ACHN (cell line): ENCODE measurements at places on chromosomes 5 and 9.

- no peak for DNase-seq
These were observed 659.8 kb downstream of the IRX1 start for GRCh38 chr5:4255441-4255840.

DNA sequence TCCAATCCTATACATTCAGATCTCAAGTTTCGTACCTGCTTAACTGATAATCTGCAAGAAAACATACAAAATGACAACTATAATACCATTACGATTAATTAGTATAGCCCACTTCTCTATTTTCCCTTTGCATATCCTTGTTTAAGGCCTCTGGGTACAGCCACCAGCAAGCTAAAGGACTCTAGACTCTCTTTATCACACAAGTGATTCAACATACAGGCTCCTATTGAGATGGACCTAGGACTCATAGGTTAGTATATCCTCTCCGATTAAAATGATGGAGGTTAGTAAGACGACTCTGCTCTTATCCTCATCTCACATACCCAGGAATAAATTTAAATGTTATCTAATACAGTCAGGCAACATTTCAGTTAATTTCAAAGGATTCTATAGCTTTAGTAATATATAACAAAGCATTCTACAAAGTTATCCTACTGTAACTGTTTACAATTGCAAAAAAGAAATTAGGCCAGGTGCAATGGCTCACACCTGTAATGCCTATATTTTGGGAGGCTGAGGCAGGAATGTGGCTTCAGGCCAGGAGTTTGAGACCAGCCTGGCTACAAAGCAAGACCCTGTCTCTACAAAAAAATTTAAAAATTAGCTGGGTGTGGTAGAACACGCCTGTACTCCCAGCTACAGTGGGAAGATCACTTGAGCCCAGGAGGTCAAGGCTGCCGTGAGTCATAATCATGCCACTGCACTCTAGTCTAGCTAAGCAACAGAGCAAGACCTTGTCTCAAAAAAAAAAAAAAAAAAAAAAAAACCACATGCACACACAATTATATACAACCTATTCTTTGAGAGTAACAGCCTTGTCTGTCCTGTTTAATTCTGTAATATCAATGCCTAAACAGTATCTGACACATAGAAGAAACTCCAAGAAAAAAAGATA, 15.4 kb downstream of the HAUS6 start:
- DNase-seq, result peak; percentile 86

GRCh38 chr5:138230981-138231589, 18.0 kb upstream of the CDC23 start:
- no peak for DNase-seq

DNA sequence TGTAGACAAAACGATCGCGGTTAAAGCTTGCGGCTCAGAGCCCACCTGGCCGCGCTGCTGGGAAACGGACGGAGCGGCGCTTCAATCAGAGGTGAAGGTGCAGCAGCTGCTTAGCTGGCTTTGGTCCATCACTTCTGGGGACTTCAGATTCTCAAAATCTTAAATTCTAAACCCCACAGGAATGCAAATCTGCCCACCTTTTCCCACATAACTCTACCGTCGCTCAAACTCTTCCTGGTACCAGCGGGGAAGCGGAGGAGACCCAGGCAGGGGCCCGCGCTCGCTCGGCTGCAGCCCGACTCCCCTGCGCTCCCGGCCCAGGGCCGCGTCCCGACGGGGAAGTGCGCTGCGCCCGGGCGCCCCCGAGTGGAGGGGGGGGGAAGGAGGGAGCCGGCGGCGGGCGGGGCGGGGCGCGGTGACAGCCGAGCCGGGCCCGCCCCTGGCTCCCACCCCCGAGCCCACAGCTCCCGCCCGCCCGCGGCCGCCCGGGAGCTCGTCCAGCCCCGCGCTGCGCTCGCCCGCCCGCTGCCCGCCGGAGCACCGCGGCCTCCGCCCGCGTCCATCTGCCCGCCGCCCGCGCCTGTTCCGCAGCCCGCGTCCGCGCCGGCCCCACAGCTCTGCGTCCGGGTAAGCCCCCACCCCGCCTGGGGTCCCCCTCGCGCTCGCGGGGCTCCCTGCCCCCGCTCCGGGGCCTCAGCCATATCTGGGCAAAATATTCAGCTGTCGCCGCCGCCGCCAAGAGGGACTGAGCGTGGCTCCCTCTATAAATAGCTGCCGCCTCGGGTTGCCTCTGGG, at the start of gene TMOD1:
TSS of gene TMOD1 (plus strand) at position 490 of the 795 bp plus-strand sequence. CDS start 22,523 bp downstream, outside the sequence.
- DNase-seq, result peak; percentile 63

DNA sequence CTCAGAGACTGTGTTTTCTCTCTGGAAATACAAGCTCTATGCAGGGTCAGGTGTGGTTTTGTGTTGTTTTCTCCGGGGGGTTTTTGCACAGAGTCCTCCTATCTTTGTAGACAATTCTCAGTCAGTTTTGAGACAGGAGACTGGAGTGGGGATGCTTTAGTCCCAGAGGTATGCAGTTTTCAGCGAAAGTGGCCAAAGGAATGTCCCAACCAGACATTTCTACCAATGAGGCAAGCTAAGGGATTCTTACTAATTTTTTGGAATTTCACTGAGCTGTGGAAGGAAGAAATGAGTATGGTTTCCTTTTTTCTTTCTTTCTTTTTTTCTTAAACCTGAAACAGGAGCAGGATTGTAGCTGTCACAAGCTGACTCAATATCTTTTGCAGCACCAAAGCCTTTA, 35.3 kb upstream of the PLPP1 start:
- DNase-seq, result no peak

DNA sequence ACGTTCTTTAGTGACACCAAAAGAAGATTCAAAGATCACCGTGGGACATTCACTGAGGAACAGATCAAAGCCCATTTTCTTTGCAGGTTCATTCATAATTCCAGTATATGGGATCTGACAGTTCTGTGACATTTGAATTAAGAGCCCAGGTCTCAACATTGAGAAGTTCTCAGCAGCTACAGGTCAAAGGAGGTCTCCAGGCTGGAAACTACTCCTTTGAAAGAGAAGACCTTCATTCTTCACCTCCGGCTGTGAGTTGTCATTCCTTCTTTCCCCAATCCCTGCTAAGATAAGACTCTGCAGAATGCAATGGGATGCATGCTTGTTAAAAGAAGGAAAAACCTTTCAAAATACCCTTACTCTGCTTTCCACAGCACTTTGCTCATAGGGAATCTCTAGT, 79.0 kb downstream of the COL23A1 start:
- DNase-seq, result no peak

DNA sequence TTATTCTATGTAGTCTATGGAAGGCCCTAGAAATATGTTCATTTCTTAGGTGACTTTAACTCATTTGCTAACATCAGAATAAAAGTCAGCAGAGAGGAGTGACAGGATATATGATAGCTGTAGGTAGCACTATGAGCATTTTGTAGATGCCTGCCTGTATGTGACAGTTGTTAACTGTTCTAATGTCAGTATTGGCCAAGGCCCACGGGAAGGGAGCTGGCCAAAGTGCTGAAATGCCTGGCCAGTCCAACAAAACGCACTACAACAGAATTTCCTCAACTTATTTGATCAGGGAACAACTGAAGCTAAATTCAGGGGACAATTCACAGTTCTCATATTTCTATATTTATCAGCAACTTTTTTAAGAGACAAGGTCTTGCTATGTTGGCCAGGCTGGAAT, 20.8 kb downstream of the SV2C start:
- DNase-seq, result peak; percentile 25

DNA sequence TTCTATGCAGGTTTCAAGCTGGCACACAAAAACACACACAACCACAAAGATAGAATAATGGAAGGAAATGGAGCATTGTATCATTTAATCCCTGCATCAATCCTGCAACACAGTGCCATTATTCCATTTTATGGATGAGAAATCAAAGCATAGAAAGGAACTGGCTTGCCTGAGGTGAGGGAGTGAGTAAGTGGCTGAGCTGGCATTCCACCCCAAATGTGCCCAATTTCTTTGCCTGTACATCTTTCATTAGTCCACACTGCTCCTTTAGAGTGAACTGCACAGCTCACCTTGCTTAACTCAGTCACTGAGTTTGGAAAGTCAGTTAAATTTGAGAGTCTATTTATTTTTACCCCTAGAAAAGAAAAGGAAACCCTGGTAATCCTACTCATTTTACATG, 28.9 kb downstream of the ZNF366 start:
- DNase-seq, result no peak

DNA sequence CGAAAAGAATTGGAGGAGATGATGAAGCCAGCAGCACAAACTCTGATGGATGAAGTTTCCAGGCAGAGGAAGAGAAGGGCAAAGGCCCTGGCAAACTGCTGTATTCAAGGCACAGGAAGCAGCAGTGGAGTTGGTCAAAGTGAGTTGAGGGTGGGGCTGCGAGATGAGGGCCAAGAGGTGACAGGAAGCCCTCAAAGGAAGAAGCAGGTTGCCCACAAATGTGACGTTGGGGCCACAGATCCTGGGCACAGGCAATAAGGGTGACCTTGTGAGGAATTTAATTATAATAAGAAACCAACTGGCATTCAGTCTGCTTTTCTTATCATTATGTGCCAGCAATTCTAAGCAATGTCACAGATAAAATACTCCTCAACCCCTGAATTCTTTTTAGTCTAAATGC, 261.8 kb downstream of the CTNND2 start:
- DNase-seq, result no peak

DNA sequence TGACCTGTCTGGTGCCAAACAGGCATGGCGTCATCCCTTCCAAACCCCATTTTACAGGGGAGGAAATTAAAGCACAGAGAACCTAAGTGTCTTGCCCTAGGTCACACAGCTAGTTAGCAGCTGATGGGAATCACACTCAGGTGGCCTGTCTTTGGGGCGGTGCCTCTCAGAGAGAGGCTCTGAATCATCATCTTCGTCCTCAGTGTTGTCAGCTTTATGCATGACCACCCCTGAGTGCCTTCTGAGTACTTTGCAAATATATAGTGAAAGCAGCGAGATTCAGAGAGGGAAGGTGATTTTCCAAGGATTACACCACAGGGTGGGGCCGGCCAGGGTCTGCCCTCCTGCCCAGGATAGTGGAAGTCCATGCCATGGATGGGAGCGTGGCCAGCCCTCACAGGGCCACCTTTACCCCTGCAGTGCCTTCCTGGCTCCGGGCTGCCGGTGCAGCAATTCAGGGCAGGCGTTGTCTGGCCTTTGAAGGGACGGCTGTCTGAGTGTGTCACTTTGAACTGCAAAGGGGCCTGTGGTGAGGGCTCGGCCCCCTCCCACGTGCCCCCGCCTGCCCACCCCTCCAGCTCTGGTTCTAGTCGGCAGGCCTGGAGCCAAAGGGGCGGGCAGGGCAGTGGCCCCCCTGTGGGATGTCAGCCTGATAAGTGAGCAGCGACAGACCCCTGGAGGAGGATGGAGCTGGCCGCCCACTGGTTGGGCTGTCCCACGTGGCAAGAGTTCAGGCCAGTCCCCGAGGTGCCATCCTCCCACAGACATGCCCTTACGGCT, 16.9 kb downstream of the LMX1B start:
- peak; percentile 77 for DNase-seq

- no peak for DNase-seq
These were observed 5.7 kb upstream of the DOCK2 start for GRCh38 chr5:169631360-169631759.

DNA sequence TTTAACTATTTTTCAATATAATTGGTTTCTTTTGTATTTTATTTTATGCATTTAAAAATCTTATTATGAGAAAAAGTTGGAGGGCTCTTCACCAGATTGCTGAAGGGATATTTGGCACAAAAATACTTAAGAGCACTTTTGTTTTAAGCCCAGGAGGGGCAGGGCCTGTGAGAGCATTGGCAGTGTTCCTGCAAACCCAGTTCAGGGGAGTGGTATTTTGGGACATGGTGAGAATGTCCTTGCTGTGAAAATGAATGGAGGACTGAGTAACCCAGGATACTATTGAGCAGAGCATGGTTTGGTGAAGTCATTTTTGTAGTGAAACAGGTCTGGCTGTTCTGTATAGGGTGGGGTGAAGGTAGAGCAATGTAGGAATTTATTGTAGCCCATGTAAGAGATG, 121.4 kb downstream of the KCTD16 start:
- DNase-seq, result no peak

GRCh38 chr9:99544526-99544925, 277.2 kb upstream of the NR4A3 start:
- no peak for DNase-seq

DNA sequence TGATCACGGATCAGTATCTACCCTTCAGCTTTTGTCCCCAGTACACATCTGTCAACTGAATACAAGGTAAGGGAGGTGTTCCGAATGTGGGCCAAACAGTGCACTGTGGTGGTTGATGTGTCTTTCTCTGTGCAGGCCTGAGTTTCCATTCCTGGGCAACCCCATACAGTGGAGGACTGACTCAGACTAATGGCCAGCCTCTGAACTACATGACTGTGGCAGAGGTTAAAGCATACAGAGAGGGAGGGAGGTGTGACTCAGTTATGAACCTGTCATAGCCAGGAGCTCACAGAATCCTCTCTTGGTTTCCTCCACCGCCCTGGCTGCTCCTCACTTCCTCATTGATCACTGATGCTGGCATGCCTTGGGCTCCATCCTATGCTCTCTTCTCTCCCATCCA, 136.4 kb upstream of the TAS2R1 start:
- no peak for DNase-seq

DNA sequence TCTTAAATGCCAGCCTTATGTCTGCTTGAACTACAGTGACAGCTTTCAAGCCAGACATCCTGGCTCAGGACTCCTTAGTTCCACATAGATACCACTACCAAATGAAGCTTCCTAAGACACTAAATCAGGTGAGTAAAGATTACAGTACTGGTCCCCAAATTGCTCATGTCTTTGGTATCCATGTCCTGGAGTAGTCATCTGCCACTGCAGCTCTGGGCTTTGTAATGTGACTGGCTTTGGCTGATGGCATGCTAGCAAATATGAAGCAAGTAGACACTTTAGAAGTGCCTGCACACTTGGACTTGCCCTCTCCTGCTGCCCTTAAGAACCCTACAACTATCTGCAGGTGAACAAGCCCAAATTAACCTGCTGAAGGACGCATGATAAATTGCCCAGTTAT, 334.9 kb downstream of the BNC2 start:
- no peak for DNase-seq

GRCh38 chr5:125042261-125042890, 295.9 kb upstream of the ZNF608 start:
- DNase-seq, result no peak

- no peak for DNase-seq
These were observed 199.6 kb downstream of the CRB2 start for GRCh38 chr9:123555646-123556045.

DNA sequence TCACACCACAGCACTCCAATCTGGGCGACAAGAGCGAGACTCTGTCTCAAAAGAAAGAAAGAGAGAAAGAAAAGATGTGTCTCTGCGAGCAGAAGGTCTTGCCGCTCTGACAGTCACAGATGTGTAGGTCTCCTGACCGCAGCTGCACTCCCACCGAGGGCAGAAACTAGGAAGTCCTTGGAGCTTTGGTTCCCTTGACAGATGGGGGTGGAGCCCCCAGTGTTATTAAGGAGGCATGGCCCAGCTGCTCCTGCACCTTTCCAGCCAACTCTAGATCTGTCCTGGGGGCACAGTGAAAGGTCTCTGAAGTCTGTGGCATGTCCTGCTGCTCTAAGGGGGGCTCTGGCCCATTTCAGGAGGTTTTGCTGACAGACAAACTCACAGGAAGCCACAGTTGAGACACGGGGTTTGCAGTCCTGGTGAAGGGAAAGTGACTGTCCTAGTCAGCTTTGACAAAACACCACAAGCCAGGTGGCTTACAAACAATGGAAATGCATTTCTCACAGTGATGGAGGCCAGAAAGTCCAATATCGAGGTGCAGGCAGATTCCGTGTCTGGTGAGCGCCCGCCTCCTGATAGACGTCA, 9.0 kb upstream of the DIPK1B start:
- DNase-seq, result no peak

- DNase-seq, result peak; percentile 30
These were observed 66.8 kb downstream of the ARL15 start for GRCh38 chr5:54243483-54244080.
